Stimulated activated CD4-positive, alpha-beta T cell treated with anti-CD3 and anti-CD28 coated beads, Interleukin-1b, Interleukin-23, amount 100 ng/mL, for 4 hours (primary cell): ENCODE measurements at places on chromosomes 1 and 21.

DNA sequence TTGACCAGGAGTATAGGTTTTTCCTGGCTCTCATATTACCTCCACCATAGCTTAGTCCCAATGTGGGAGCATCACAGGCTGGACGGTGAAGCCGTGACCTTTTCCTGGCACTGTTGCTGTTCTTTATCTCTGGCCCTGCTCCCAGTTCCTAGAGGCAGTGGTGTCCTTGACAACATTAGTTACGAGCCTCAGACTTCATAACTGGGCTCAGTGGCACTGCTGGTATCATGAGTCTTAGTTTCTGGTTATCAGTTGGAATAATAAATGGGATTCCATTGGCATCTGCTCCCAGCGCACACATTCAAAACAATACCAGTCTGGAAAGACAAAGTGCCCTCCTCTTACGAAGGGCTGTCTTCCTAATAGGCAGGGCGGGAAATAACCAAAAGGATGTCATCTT is 8.0 kb downstream of the RNPEP start:
- DNase-seq, result no peak

DNA sequence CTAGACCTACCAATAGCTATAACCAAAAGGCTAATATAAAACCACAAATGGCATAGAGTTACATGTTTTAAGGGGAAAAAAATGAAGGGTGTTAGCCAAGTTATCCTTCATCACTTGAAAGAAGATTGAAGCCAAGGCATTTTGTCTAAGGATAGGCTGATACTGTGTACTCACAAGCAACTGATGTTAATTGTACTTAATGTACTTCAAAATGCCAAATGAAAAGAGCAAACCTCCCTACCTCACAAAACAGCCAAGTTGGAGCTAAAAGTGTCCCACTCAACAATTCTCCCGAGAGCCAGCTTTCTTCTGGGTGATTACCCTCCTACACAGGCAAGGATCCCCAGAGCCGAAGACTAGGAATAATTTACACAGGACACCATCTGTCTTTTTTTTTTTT is 4.4 kb upstream of the IGSF3 start:
- DNase-seq, result no peak

- no peak for DNase-seq
These were observed 16.6 kb upstream of the MFN2 start for GRCh38 chr1:11963622-11964021.

DNA sequence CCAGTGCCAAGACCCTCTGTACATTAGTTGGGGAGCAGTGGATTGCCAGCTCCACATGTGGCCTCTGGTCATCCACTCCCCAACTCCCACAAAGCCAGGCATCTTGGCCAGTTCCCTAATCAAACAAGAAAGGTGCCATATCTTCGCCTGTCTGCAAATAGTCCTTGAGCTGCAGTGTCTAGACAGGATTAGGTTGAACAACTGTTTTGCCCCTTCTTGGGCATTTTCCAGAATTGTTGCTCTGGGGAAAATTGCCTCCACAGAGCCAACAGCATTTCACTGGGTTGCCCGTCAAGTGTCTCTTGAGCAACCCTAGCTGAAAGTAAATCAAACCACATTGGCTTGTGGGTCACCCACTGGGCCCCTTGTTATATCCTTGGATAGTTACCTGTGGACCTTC is 109.3 kb downstream of the GDAP2 start:
- no peak for DNase-seq

DNA sequence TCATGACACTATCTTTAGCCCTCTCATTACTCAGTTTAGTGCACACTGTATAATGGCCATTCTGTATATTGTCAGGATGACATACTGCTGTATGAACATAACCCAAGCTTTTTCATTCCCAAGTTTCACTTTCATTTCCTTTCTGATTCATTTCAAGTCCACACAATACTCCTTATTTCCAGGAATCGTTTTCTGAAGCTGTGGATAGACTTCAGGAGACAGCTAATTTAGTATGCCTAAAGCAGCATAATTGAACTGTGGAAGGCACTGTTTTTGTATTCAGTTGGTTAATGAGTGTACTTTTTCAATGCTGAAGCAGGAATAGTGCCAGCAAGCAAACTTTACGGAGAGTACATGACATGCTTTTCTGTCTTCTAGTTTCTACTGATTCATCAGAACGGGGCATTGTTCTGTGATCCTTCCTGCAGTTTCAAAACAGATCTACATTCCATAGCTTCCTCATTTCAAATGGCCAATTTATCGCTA is 578.5 kb upstream of the ZP4 start:
- DNase-seq, result no peak

DNA sequence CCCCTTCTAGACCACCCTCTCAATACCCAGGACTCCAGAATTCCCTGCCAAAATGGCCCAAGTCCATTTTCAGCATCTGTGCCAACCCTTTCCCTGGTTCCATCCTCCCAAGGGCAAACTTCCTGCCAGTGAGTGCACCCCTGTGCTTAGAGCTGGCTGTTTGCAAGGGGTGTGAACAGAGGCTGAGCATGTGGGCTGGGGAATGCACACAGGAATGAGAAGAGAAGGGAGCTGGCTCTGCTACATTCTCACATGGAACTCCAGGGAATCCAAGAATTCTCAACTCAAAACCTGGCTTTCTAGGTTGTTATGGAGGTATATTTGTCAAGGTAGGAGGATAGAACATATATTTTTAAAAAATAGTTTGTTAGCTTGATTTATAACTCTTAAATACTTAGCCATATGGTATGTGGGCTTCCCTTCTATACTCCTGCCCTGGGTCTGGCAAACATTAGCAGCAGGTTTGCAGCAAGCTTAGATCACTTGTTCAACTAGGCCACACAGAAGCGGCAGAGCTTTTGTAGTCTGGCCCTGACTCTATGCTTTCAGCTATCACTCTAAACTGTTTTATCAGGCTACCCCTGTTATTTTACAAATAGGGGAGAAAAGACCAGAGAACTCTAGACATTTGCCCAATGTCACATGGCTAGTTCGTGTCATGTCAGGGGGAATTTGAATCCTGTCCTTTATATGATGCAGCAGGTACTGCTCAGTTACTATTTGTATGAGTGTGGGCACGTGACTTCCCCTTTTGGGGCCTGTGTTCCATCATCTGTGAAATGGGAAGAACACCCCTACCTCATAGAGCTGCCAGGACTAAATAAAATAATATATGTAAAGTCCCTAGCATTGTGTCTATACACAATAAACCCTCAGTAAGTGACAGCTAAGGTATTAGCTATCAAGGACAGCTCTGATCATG is 8.1 kb upstream of the STMN1 start:
- no peak for DNase-seq

- DNase-seq, result no peak
These were observed 13.6 kb downstream of the ZYG11B start for GRCh38 chr1:52739699-52740467.

DNA sequence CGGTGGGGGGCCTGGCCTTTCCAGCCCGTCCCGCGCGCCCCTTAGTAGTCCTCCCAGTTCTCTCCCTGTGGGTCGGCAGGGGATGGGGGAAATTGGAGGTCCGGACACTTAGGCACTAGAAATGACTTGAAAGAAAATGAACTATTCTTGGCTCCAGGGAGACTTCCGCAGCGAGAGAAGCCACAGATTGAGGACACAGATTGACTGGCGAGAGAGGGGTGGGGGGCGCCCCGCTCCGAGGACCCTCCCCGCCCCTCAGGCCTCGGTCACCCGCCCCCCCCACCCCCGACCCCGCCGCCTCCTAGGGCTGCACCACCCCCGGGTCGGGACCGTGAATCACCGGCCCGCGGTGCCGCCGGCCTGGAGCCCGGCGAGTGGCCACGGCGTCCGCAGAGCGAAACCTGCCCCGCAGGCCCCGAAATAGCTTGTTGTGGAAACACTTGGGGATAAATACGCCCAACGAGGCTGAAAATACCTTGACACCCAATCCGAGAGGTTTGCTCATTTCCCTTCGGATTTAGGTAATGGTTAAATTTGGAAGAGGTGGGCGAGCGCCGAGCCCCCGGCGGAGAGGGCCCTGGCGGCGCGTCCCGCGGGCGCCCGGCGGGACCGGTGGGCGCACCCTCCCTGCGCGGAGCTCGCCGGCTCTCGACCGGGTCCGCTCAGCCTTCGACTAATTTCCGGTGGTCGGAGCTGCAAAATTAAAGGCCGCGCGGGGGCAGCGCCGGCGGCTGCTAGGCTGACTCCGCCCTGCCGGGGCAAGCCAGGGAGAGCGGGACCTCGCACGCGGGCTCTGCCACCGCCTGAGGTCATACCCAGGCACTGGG is at the start of gene GFI1:
TSS of gene GFI1 (minus strand) at position 675 of the 827 bp plus-strand sequence. CDS start 3,438 bp downstream, outside the sequence.
- peak; percentile 56 for DNase-seq

- DNase-seq, result no peak
These were observed 283.3 kb downstream of the RRAGC start for GRCh38 chr1:38576241-38576640.

DNA sequence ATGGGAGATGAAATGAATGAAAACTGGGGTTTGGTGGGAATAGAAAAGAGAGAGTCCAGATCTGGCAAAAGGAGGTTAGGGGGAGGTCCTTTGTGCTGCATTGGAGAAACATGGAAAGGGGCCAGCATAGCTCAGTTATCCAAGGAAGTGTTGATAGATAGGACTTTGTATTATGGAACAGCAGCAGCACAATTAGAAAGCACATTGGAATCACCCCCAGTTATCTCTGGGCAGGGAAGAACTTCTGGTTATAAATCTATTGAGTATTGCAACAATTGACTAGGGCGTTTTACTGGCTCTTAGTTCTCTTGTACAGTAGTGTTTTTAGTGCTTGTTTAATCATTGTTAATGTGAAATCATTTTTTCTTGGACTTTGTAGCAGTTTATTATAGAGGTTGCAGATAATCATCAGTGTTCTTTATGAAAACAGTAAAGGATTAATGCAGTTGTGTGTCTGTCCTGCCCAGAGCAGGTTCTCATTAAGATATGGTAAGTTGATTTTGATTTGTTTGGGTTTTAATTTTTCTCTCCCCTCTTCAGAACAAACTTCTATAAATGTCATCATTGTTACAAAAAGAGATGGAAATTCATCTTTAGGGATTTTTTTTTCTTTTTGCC is 76.6 kb downstream of the NR5A2 start:
- DNase-seq, result no peak

GRCh38 chr1:199859491-199859933 is 168.0 kb upstream of the NR5A2 start:
- DNase-seq, result no peak

- DNase-seq, result no peak
These were observed 135.0 kb downstream of the LHX4 start for GRCh38 chr1:180365039-180365438.

GRCh38 chr1:89757532-89757931 is 63.3 kb upstream of the LRRC8D start:
- no peak for DNase-seq

- no peak for DNase-seq
These were observed 33.0 kb downstream of the APP start for GRCh38 chr21:26137379-26138060.

DNA sequence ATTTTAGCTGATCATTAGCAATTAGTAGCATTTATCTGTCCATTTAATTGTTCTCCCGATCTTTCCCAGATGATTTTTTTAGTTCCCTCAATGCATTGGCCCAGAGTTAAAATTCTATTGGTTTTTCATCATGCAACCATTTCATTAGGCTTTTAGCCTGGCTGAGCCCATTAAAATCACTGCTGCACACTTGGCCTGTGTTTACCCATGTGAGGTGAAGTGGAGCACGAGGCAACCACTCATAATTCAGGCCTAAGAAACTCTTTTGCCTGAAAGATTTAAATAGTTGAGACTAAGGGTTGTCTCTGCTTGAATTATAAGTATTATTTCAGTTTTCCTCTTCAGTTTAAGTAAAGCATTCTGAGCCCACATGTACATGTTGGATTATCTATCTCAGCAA is 889.0 kb upstream of the ADGRL4 start:
- no peak for DNase-seq

GRCh38 chr1:108079440-108080025 is 114.6 kb upstream of the VAV3 start:
- peak; percentile 26 for DNase-seq

DNA sequence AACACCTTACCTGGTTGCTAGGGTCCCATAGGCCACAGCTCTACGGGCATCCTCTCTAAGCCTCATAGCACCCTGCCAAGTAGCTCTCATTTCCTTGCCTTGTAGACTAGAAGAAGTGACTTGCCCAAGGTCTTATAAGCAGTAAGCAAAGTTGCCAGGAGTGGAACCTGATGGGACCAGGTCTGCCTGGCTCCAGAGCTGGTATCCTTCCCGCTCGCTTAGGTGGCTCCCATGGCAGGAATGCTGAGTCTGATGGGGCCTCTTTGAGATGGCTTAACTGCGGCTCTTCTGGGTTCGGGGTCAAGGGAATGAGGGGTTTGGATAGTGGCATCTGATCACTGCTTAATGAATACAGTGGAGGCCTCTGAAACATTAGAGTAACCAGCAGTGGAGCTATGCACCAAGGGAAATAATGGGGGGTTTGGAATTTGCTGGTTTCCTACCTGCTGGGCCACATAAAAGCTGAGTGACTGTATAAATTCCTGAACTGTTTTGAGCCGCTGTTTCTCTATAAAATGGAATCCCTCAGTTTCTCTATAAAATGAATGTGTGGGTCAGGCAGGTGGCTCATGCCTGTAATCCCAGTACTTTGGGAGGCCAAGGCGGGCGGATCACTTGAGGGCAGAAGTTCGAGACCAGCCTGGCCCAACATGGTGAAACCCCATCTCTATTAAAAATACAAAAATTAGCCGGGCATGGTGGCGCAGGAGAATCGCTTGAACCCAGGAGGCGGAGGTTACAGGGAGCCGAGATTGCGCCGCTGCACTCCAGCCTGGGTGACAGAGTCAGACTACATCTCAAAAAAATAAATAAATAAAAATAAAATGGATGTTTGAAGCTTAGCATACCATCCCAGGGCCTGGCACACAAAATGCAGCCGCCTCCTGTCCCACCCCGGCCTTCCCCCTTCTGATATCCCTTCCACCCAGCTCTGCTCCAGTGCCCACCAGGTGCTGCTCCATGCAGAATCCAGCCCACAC is 12.4 kb downstream of the FAM151A start:
- no peak for DNase-seq

DNA sequence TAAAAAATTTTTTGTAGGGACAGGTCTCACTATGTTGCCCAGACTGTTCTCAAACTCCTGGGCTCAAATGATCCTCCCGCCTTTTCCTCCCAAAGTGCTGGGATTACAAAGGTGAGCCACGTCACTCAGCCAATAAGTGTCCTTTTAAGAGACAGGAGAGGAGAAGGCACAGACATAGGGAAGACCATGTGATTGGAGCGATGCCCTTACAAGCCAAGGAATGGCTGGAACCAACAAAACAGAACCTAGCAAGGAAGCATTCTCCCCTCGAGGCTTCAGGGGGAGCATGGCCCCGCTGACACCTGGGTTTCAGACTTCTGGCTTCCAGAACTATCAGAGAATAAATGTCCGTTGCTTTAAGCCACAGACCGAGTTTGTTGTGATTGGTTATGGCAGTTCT is 37.0 kb downstream of the NDUFS5 start:
- no peak for DNase-seq

GRCh38 chr1:21149855-21150432 is 26.8 kb downstream of the EIF4G3 start:
- no peak for DNase-seq

DNA sequence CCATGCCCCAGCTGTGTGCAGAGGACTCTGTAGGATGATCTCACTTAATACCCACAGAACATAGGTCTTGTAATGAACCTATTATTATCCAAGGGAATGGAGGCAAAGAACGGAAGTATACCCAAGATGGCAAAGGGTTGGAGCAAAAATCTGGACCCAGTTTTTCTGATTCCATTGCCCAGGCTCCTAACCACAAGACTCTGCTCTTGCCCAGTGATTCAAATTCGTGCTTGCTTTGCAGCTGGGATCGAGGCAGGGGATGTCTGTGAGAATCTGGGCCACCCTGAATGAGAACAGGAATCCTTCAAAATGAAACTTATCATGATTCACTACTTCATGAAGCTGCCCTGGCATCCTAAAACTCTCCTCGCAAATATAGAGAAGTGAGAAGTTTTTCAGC is 97.5 kb upstream of the KCNJ6 start:
- DNase-seq, result no peak

GRCh38 chr1:93710499-93711453 is 29.1 kb upstream of the BCAR3 start:
- DNase-seq, result no peak
